ENCODE measurements at places on chromosomes 1 and 21.

DNA sequence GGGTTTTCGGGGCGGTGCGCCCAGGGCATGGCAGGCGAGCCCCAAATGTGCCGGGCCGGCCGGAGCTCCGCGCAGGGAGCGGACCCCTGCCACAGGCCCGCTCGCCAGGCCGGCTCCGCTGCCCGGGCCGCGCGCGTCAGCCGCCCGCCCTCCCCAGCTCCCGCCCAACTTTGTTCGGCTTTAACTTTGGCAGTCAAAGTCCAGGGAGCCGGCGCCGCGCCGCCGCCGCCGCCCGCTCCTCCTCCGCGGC, 488 bp downstream of the SLC35D1 start:
- DNase-seq, result no peak

DNA sequence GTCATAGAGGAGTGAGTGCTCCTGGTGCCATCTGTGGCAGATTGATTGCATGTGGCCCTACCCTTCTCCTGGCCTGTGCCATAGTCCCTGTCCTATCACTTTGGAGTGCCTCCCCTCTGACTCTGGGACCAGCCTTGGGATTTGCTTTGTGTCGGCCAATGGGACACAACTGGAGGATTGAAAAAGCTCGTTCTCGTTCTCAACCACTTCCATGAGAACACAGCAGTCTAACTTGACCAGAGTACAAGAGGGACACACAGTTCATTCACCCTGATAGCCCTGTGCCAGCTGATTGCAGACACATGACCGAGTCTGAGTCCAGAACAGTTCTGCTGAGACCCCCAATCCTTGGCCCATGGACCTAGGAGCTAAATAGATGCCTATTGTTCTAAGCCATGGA, 47.8 kb downstream of the C1orf198 start:
- no peak for DNase-seq

DNA sequence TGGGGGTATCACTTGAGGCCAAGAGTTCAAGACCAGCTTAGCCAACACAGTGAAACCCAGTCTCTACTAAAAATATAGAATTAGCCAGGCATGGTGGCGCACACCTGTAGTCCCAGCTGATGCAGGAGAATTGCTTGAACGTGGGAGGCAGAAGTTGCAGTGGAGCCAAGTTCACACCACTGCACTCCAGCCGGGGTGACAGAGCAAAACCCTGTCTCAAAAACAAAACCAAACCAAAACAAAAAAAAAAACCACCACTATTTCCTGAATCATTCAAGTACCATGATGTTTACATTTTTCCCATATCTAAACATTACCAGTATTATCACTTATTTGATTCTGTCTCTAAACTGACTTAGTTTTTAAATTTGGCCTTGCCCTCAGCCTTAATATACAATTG, 29.5 kb downstream of the TUT4 start:
- DNase-seq, result no peak

GRCh38 chr1:4801192-4801924, 146.9 kb downstream of the AJAP1 start:
- no peak for DNase-seq

DNA sequence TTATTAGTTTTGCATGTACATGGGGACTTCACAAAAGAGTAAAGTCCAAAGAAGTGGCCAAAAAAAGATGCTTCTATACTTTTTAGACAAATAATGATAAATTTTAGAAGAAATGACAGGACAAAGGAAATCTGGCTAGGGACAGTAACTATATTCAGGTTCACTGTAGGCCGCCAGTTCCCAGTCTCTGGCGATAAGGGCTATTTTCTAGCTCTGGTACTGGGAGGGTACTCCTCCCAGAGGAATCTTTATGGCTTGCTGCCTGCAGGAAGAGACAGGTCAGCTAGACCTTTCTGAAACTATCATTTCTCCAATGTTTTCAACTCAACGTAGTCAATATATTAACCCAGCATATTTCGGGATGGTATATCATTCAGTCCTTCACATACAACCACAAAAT, 37.5 kb upstream of the RGS2 start:
- no peak for DNase-seq

DNA sequence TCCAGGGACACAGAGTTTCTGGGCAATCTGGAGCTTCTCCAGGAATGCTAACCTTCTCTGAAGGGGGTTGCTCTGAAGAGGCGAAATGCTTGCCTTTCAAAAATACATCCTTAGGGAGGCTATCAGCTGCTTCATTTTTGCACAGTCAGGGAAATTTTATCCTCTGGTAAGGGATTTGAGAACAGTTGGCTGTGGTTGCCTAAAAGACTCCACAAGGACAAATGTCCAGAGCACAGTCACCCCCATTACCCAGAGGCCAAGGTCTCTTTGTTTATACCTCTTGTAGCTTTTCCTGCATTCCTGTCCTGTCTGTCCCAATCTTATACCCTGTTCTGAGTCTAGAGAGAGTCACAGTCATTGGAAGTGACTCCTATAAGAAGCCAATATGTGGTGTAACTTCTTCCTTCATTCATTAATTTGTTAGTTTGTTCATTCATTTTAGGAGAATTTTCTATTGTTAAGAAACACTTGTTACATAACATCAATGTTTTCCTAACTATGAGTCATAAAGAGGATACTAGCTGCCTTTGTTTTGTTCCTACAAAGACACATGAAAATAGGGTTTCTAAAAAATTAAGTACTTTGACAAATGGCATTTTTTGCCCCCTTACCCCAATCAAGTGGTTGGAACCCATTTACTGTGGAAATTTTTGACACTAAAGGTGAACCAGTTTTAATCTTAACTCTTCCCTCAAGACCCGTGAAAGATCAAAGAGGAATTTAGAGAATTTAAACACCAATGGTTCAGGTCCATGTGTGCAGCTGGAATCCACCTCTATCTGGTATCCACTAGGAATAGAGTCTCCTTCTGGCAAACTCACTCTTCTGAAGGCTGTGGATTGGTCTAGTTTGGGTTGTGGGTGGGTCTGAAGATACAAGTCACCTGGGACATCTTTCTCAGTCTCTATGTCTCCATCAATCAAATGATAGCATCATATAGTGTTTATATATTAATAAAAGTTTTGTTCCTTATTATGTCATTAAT, 47.1 kb downstream of the GPR88 start:
- no peak for DNase-seq

- DNase-seq, result peak; percentile 40
Observed at GRCh38 chr1:64686828-64687724, 57.8 kb upstream of the RAVER2 start.

All from NCI-H460 (cell line).